ENCODE measurements at places on chromosomes 6 and 20.

GRCh38 chr6:87099472-87099871 is 4.6 kb upstream of the CGA start:
- DNase-seq = no peak

DNA sequence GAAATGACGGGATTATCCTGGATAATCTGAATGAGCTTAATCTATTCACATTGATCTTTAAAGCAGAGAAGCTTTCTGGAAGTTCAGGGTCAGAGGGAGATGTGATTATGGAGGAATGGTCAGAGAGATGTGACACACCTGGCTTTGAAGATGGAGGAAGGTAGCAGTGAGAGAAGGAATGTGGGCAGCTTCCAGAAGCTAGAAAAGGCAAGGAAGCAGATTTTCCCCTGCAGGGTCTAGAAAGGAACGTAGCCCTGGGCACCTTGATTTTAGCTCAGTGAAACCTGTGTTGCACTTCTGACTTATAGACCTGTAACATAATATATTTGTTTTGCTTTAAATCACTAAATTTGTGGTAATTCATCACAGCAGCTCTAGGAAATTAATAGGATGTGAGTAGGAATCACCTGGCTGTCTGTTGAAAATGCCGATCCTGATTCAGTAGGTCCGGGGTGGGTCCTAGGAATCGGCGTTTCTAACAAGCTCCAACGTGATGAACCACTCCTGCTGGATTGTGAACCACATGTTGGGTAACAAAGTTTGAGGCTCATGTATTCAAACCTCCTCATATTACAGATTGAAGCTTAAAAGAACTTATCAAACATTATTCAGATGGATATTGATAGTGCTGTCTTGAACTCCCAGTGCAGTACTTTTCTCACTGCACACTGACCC is 157.0 kb downstream of the GJA1 start:
- no peak for DNase-seq

DNA sequence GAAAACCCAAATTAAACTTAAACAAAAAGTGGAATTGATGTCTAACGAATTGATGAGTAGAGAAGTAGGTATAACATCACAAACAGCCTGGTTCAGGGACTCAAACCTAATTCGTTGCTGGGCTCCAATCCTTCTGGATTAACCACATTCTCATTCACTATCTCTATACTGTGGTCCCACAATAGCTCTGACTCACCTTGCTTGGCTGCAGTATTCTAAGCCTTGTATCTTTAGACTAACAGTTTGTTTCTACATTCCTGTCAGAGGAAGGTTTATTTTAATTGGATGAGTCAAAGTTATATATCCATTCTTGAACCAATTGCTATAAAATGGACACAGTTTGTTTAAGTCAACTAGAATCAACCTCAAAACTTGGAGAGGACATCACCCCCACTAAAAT is 530.5 kb upstream of the PTCHD4 start:
- DNase-seq = no peak

GRCh38 chr6:161804838-161805237 is 531.0 kb upstream of the AGPAT4 start:
- no peak for DNase-seq

DNA sequence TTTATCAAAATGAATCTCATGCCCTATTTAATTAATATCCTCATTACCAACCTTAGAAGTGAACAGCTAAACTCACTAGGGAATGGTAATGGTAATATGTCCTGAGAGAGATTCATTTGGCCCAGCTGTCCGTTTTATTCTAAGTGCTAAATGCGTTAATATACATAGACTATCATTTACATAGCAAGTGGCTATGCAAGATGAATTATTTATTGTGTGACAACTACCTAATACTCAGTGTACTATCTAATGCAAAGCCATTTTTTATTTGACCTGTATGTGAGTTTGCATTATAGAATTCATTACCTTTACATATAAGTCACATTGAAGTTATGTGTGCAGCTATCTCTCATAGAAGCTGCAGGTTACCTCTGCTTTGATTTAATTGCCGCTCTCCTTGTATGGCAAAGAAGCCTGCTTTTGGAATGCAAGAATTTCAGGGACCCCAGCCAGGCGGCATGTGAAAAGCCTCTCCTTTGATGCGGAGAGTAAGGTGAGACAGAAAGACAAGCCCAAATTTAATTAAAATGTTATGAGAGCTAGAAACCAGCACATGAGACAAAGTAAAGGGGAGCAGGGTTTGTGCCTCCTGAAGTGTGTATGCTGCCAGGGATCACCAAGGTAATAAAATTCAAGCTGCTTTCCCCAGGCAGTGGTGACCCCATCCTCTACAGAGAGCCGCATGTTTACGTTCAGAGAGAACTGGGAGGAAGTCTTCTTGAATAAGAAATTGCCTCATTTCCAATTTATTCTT is 693.0 kb upstream of the MAP3K7 start:
- no peak for DNase-seq

- no peak for DNase-seq
Measured at GRCh38 chr6:119205911-119206618, 127.6 kb upstream of the FAM184A start.

DNA sequence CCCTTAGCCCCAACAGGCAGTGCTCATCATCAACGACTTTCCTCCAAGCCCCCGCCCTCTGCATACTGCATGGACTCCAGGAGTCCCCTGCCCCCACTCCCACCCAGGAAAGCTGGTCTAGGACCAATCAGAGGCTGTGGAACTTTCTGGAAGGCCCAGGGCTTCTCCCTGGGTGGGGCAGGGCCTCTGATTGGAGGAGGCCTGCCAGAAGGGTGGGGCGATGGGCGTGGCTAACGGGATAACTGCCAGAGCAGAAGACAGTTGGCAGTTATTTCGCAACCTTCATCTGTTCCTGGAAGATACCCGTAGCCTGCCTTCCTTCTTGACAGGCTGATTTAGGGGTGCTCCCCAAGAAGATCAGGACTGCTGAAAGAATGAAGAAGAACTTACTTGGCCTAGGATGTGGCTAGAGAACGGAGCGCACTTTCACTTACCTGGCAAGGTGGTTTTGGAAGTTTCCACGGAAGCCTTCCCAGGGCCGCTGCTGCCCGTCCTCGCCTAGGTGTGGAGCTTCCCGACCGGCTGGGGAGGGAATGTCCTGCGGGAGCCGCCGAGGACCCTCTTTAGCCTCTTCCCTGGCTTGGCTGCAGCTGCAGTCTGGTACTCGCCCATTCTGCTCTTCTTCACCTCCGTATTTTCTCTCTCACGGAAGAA is 209.0 kb downstream of the LRFN2 start:
- DNase-seq = no peak

GRCh38 chr6:69873291-69873690 is 6.9 kb downstream of the COL19A1 start:
- no peak for DNase-seq

DNA sequence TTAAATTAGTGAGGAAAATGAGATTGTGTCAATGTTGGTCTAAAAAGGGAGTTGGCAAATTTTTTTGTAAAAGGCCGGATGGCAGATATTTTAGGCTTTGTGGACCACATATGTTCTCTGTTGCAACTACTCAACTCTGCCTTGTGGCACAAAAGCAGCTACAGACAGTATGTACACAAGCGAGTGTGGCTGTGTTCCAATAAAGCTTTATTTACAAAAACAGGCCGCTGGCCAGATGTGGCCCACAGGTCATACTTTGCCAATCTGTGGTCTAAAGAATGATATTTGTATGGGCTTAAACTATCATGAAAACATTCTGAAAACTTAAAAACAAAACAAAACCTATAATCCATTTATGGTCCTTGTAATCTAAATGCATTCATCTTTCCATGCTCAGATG is 228.3 kb downstream of the CLIC5 start:
- no peak for DNase-seq

GRCh38 chr6:111995404-111995803 is 58.5 kb upstream of the CCN6 start:
- DNase-seq = no peak

DNA sequence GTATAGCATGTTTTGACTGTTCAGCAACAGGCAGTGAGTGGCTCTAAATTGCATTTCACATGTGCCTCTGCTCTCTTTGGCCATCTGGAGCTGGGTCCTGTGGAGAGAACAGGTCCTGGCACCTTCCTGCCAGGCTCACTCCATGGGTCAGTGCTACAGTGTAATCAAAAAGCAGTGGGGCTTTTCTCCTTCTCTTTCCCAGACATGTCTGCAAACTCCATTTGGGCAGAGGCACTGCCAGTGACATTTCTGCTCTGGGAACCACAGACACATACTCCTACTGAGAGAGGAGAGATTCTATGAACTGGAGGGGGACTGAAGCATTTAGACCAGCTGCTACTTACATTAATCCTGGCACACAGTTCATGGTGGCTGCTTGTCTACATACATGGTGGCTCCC is 68.3 kb upstream of the TRAF3IP2 start:
- DNase-seq = no peak

GRCh38 chr6:130134582-130134981 is 88.2 kb downstream of the SAMD3 start:
- DNase-seq = no peak

- DNase-seq = no peak
Measured at GRCh38 chr6:16854986-16855385, 93.7 kb upstream of the ATXN1 start.

DNA sequence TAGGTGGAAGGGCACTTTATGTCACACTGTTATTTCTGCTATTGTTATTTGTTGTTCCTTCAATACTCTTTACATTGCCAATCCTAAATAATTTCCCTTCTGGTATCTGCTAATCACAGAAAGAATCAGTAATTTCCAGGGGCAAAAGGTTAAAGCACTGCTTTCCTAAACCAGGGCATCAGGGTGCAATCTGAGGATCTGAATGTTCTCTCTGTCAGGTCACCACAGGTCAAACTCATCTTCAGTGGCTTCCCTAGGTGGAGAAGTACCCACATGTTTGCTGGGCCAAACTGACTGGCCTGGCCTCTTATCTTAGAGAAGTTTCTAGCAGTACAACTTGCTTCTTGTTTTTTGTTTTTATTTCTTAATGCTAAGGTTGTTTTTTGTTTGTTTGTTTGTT is 118.7 kb downstream of the OPRM1 start:
- DNase-seq = no peak

GRCh38 chr6:81786150-81786549 is 33.7 kb upstream of the TENT5A start:
- no peak for DNase-seq

DNA sequence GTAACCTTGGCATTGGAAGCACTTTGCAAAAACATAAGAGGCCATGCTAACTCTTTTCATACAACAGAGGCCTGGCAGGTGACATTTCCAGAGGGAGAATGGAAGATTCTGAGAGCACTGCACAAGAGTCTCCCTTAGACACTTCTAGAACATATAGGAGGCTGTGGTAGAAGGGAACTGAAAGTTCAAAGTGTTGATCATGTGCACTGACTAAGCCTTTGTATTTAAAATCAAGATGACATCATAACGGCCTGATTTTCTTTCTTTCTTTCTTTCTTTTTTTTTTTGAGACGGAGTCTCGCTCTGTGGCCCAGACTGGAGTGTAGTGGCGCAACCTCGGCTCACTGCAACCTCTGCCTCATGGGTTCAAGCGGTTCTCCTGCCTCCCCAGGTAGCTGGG is 26.8 kb upstream of the DNAAF9 start:
- DNase-seq = no peak

DNA sequence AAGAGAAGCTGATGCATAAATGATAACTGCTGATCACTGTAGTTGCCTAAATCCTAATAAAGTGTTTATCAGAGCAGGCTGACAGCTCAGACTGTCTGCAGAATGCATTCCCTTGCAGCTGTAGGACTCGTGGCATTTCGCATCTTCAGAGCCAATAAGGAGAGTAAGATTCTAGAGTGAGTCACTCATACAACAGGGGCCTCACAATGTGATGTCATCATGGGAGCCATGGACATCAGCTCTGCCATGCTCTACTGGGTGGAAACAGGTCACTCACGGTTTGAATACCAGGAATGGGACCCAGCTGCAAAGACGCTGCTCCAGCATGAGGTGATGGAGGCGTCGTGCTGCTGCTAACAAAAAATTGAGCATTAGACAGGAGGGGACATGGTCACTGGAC is 7.4 kb downstream of the FAM209B start:
- no peak for DNase-seq

- DNase-seq = no peak
Measured at GRCh38 chr6:116482780-116483179, 21.6 kb downstream of the CALHM6 start.

DNA sequence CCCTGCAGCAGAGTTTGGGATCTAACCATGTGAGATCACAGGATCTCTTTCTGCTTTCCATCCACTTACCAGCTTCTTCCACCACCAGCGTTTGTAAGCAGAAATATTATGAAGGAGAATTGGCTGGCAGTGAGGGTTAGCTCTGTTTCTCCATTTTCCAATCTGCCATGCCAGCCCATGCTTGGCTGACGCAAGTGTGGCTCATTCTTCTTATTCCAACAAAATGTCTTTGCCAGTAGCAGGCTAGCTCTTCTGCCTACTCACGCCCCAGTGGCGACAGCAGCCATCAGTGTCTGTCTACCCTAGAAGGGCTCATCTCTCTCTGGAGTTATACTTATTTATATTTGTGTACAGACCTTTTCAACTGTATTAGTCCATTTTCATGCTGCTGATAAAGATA is 286.2 kb downstream of the FARS2 start:
- no peak for DNase-seq

DNA sequence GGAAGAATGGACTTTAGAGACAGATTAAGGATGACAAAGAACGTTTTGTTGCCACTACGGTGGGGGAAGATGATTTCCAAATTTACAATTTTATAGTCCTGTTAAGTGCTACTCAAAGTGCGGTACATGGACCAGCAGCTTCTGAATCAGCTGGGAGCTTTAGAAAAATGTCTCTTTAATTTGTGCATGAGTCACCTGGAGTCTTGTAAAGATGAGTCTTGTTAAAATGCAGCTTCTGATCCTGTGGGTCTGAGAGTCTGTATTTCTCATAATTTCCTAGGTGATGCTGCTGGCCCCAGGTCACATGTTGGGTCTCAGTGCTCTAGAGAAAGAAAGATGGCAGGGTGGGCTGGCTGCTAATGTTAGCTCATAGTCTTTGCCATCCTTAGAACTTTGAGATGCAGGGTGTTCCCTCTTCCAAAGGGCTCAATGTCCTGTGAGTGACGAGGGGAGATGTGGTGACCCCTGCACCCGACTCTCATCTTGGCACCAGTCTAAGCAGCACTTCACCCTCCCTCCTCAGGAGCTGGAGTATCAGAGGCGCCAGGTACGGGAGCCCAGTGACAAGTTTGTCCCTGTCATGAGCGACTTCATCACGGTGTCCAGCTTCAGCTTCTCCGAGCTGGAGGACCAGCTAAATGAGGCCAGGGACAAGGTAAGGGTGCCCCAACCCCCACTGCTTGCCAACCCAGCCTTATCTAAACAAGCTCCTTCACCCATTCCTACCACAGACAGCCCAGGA is 34.5 kb downstream of the MOCS1 start:
- DNase-seq = no peak

GRCh38 chr6:13676551-13677156 is 35.0 kb downstream of the RANBP9 start:
- no peak for DNase-seq

- no peak for DNase-seq
Measured at GRCh38 chr6:42406306-42407280, 45.1 kb downstream of the TRERF1 start.
